ENCODE measurements at places on chromosomes 12 and 14. TPM values are rescaled to one million over a fixed set of nuclear protein-coding genes. Genes with fewer than 3 reads are reported as not detected.

The DPPA3 gene
- not detected for total RNA-seq

The PLEK2 gene
- 3.9 TPM for total RNA-seq

The C12orf50 gene
- under 0.01 TPM for total RNA-seq

The LRR1 gene
- total RNA-seq = 10.8 TPM

The RNASE1 gene
- total RNA-seq = not detected

The NID2 gene
- total RNA-seq = 0.31 TPM

The TBX3 gene
- 0.10 TPM for total RNA-seq

The PPP2R5E gene
- 24.1 TPM for total RNA-seq

The RTL1 gene
- total RNA-seq = not detected

The AICDA gene
- total RNA-seq = not detected

The GNB3 gene
- total RNA-seq = 0.21 TPM

The DTD2 gene
- 10.0 TPM for total RNA-seq

The RFLNA gene
- total RNA-seq = 0.10 TPM

The CDKL1 gene
- total RNA-seq = 4.6 TPM

The AP1G2 gene
- total RNA-seq = 53.1 TPM

The CYP46A1 gene
- 0.10 TPM for total RNA-seq

The TMCC3 gene
- 10.9 TPM for total RNA-seq

The NGB gene
- not detected for total RNA-seq

The PRKD1 gene
- total RNA-seq = not detected

The RASAL1 gene
- total RNA-seq = 0.10 TPM

The TMTC1 gene
- total RNA-seq = 3.8 TPM

The C3AR1 gene
- 10.3 TPM for total RNA-seq

The COX8C gene
- total RNA-seq = not detected

The NELL2 gene
- total RNA-seq = 208 TPM

The ANO4 gene
- total RNA-seq = not detected

The RERGL gene
- not detected for total RNA-seq

The GPR68 gene
- 1.7 TPM for total RNA-seq

The NPFF gene
- not detected for total RNA-seq

The GMFB gene
- total RNA-seq = 68.3 TPM

The CDKN3 gene
- 0.52 TPM for total RNA-seq

The TAS2R7 gene
- total RNA-seq = not detected

The KRT86 gene
- 0.21 TPM for total RNA-seq

Measured in mononuclear cell (primary cell).